Epithelial cell of umbilical artery (primary cell): ENCODE measurements at places on chromosomes 12 and 14. TPM values are rescaled to one million over a fixed set of nuclear protein-coding genes. Genes with fewer than 3 reads are reported as not detected.

The ADSS1 gene
- total RNA-seq, result 1.4 and 3.9 TPM in 2 replicates

The REM2 gene
- total RNA-seq, result under 0.01 TPM in 1 of 2 replicates, not detected in the other

The ITGB7 gene
- total RNA-seq, result 0.15 TPM in 1 of 2 replicates, not detected in the other

The LGR5 gene
- total RNA-seq, result not detected in 2 replicates

The KCNH5 gene
- not detected in 2 replicates for total RNA-seq

The IQSEC3 gene
- under 0.01 TPM in 1 of 2 replicates, not detected in the other for total RNA-seq

The RFX4 gene
- not detected in 2 replicates for total RNA-seq
